ENCODE measurements at places on chromosomes 3 and 15.

- DNase-seq = no peak
These were observed 122.3 kb downstream of the EFHB start for GRCh38 chr3:19811689-19812088.

- no peak for DNase-seq
These were observed 6.4 kb upstream of the ADAM10 start for GRCh38 chr15:58755956-58756355.

DNA sequence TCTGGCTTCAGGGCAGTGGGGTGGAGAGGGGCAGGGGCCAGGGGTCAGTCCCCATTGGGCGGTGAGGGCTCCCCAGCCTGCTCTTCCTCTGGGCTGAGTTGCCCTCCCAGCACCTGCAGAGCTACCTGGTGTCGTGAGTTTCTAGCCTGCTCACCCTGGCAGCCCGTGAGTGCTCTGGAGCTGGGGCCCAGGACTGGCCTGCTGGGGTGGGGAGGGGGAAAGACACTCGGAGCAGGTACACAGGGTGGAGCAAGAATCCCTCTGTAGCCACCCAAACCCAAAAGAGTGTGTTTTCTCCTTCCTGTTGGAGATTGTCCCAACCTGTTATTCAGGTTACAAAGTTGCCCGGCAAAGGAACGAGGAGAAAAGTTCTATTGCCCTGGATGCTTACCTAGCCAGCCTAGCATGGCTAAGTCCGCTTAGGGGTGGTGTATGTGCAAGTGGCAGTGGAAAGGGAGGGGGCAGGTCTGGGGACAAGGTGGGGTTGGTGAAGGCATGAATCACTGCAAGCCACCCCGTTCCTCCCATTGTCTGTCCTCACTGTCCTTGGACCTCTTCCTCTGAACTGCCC, 8.9 kb downstream of the FAM3D start:
- DNase-seq = no peak

- DNase-seq = no peak
These were observed 123.3 kb upstream of the CHL1 start for GRCh38 chr3:73271-73670.

GRCh38 chr3:126340596-126340942, 16.6 kb downstream of the KLF15 start:
- no peak for DNase-seq

GRCh38 chr15:51049081-51049480, 45.6 kb downstream of the TNFAIP8L3 start:
- DNase-seq = no peak

DNA sequence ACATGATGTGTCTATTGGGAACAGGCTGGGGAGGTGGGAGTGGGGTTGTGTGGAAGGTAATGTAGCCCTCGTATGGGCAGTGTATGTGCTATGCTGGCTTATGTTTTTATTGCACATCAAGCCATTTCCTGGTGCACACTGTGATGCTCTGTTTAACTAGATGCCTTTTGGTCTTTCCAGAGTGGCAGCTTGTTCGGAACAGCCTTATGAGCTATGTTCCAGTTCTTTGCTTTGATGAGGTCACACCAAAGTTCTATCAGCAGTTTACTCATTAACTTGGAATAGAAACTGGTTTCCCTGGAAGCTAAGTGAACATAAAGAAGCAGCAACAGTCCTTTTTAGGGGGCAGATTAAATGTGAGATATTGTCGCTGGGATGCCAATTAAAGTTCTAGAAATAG, 133.9 kb downstream of the DIPK2A start:
- no peak for DNase-seq

DNA sequence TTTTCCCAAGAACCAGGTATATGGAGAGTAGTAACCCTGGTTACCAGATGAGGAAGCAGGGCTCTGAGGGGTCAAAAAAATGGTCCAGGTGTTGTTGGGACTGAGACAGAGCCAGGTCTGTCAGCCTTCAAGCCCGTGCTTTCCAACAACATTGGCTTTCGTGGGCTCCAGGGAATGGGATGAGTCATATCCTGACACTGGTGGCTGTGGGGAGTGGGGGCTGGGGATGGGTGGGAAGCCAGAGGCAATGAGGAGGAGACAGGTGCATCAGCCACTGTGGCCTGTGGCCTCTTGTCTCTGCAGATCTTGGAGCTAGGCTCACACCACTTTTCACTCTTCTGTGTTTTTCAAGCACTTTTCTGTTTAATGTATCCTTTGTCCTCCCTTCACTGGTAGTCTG, 38.2 kb downstream of the CORO2B start:
- DNase-seq = no peak

- DNase-seq = no peak
These were observed 318.1 kb upstream of the GRM7 start for GRCh38 chr3:6542795-6543194.

DNA sequence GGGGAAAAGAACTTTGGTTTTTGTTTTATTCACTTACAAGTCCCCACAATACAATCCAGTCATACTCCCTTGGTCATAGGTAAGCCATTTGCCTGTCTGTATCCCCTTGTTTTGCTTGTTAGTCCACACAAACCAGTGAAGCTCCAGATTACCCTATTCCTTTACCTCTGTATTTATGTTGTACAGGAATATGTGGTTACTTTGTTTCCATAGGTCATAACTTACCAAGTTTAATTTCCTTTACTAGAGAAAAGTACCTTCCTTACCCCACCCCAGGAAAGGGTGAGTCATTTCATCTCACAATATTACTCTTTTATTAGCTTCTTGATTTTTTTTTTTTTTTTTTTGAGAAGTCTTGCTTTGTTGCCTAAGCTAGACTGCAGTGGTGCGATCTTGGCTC, 113.4 kb upstream of the LRRFIP2 start:
- no peak for DNase-seq

GRCh38 chr15:77475001-77475400, 54.3 kb downstream of the HMG20A start:
- no peak for DNase-seq

GRCh38 chr15:82081914-82082762, 36.3 kb upstream of the MEX3B start:
- DNase-seq = peak; percentile 67

DNA sequence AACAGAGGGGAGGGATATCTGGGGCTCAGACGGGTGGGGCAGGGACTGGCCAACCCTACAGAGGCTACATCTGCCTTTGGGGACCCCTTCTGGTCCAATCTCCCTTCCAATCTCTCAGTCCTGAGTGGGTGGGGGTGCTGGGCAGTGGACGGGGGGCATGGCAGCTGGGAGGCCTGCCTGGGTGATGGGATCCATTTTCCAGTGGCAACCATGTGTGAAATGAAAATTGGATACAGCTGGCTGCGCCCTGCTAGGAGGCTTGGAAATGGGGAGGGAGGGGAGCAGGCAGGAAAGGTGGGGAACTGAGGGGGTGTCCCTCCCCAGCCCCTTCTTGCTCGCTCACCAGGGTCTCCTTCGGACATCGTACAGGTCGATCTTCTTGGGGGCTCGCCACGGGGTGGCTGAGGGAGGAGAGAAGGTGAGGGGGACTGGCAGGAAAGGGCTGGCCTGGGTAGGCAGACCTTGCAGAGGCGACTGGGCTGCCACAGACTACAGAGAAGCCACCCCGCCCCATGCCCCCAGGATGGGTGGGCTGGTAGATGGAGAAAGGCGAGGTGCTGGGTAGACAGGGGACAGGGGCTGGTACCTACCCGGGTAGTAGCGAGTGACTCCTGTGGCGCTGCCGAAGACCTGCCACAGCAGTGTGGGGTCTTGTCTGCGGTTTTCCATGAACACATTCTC, 21.2 kb upstream of the TMEM115 start:
- no peak for DNase-seq

- no peak for DNase-seq
These were observed 199.5 kb downstream of the LPP start for GRCh38 chr3:188353426-188353825.

DNA sequence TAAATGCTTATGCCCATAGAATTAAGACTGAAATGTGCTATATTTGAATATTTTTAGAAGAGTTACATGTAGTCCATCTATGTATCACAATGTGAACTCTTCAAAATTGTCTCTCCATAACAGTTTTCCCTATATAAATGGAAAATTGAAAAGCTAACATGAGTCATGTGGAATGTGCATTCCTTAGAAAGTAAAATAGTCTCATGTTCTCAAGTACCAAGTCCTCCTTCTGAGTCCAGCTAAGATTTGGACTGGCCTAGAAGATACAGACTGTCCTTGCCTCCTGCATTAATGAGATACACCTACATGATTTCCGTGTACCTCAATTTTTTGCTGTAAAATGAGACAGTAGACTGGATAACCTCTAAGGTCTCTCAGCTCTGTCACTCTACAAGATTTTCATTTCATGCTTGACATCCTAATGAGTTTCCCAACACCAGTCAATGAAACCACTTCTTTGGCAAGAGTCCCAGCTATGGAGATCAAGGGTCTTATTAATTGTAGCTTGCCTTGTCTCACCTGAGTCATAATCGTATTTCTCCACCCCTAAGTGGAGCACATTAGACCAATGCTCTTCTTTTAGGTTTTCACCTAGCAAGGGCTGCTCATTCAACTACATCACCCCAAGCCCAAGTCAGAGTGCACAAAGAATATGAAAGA, 350.6 kb upstream of the IL12A start:
- DNase-seq = no peak

GRCh38 chr15:46872981-46873330, 844.3 kb upstream of the SEMA6D start:
- DNase-seq = no peak

DNA sequence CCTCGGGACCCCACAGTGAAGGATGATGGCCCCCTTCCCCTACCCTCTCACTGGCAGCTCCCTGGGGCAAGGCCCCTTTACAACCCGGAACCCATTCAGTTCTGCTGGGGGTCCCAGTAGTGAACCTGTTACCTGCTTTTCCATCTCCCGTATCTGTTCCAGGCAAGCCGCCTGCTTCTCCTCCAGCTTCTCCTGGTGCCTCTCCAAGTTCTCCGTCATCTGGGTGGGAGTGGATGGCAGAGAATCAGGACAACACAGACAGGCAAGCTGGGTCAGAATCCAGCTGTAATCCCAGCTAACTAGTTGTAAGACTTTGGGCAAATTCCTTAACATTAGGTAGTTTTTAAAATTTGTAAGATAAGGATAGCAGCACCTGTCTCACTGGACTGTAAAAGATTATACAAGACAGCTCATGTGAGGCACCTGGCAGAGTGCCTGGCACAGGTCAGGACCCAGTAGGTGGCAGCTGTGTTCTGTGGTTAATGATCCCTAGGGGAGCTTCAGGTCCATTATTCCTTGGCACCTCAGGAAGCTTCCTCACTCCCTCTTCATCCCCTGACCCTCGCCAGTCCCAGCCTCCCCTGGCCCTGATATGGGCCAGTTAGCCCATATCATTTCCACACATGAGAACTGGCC, 6.4 kb upstream of the ANKRD63 start:
- no peak for DNase-seq

DNA sequence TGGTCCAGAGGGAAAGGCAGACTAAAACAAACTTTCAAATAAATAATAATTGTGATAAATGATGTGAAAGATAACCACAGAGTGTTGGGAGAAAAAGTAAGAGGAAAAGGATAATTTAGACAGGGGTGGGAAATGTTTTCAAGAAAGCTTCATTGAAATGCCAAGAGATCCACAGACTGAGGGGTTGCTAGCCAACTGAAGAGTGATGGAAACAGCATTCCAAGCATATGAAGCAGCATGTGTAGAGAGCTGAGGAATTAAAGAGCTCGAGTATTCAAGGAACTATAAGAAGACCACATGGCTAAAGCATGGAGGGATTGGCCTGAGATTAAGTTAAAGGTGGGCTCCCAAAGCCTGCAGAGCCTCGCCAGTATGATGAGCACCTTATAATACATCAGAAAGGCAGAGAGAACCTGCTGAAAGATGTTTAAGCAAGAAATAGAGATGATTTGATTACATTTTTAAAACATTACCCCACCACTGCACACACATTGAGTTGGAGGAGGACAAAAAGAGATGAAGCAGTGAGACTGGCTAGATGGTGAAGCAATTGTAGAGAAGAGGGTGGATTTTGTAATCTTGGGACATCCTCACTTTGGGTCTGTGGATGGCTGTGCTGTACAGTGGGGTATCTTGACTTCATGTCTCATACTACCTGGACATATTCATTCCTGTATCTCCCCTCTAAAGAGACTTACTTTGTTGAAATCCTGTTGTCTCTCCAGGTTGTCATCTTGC, 100.8 kb downstream of the STAC start:
- no peak for DNase-seq

GRCh38 chr3:17355591-17355990, 386.8 kb downstream of the TBC1D5 start:
- DNase-seq = no peak

DNA sequence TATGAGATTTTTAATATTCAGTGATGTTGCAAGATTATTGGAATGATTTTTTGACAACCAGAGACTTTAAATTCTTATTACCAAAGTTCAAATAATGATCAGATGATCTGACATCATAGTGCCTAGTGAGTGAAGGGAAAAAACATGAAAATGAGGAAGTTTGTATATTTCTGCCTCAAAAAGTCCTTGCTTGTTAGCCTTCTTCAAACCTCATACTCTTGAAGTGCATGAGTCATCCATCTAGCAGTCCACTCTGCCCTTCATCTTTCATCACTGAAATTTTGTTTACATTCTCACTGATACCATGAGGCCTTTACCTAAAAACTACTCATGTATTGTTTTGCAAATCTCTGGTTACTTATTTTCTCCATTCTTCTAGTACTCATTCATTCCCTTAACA, 23.9 kb upstream of the OR5H6 start:
- no peak for DNase-seq

- DNase-seq = peak; percentile 74
These were observed 127.6 kb upstream of the LMOD3 start for GRCh38 chr3:69250014-69250413.

DNA sequence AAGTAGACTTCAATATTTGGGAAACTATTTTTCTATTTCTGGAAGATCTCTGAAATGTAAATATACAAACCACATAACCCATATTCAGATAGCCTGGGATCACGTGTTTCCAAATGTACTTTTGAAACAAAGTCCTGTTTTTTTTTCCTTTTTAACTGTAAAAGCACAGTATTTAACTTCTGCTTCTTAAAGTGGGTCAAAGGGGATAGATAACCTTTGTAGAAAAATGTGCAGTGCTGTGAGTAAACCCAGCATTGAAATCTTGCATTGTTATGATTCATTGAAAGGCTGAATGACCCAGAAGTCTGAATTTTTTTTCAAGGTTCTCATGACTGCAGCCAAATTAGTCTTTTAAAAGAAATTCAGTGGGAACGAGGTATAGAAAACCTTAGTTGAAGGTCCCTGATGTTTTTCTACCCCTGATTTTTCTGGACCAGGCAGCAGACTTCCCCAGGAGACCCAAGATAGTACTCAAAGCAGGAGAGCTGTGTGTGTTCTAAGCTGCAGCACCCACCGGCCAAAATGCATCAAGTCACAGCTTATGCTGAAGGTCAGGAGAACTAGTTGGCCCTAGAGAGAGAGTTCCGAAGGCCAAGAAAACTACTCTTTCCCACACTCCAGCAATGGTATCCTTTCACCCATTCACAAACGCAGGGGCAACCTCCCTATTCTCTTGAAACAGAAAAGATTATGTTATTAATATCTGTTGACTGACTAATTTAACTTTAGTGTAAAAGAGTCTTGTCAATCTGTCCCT, 43.6 kb upstream of the APH1B start:
- no peak for DNase-seq

- DNase-seq = no peak
These were observed 60.8 kb downstream of the ITGA11 start for GRCh38 chr15:68371160-68371559.

- no peak for DNase-seq
These were observed 908 bp downstream of the CCNB2 start for GRCh38 chr15:59105854-59106253.

Measured in neural progenitor cell (in vitro differentiated cells).